Stimulated activated CD8-positive, alpha-beta memory T cell treated with anti-CD3 and anti-CD28 coated beads, Interleukin-2, amount 100 ng/mL, for 1 hour (primary cell): ENCODE measurements at places on chromosomes 2 and 18.

DNA sequence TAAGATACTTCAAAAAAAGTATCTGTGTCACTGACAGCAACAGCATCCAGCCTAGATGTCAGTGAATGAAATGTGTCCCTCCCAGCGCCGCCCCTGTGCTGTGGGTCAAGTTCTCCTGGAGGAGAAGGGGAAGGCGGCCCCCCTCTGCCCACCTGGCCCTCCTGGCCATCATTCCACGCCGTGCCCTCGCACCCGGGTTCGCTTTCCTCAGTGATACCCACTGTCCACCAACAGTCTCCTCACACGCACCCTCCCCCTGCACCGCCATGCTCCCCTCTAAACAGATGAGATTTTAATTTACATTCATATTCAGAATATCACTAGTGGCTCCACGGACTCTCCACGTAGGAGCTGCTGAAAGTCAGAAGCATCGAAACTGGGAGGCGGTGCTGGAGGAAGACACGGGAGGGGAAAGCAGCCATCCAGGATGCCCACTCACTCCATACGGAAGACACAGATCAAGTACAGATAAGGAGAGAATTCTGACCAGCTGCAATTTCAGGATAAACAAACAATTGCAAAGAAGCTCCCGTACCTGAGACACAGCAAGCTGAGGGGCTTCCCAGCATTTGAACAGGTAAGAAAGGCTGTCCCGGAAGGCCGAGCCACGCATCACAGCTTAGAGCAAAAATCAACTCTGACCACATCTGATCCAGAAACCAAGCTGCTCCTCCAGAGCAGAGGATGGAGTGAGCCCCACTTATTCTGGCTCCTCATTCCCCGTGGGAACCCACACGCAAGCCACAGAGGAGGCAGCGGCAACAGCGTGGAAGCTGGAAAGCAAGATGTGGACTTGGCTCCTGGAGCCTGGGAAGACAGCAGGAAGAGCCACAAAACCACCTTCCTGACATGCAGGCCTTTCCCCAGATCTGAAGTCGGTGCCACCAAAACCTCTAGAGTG lies 49.7 kb downstream of the PXDN start:
- no peak for DNase-seq

GRCh38 chr2:29530281-29530680 lies 391.1 kb downstream of the ALK start:
- no peak for DNase-seq

GRCh38 chr18:66587430-66587829 lies 16.5 kb downstream of the CDH19 start:
- DNase-seq: no peak

DNA sequence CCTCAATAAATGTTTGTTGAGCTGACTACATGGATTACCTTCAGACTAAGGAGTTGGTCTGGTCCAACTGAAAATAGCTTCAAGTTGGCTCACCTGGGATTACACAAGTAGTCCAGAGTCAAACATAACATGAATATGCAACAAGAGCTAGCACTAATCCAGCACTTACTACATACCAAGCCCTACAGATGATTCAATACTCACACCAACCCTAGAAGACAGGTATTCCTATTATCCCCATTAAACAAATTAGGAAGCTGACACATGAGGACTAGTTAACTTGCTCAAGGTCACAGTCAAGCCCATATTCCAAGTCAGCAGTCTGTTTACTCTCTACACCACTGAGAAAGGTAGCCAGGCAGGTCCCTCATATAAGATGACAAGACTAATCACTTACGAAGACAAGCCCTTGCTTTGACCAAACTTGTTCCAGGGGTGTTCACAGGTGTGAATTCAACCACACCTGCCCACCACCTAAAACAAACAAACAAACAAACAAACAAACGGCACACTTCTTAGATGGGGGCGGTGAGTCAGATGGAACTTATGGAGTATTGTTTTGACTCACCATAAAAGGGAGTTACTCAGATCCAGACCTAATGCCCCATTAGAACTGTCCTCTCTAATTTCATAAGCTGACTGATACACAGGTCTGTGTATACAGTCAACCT lies 29.1 kb downstream of the TMEM131 start:
- no peak for DNase-seq

DNA sequence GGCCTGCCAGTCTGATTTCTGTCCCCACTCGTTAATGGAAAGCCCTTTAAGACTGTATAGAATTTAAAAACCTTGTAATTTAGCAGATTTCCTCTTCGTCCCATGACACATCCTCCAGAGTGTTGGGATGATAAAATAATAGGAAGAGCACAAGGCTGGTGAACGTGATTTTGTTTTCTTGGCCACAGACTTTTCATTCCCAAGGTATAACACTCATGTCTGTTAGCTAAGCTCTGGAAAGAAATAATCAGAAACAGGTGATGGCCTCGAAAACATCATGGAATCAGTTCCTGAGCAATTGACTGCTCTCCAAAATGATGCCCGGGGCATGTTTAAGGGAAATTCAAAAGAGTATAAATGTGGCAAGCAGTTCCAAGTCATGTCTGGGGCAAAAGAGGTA lies 337.8 kb upstream of the TCF4 start:
- DNase-seq: no peak

DNA sequence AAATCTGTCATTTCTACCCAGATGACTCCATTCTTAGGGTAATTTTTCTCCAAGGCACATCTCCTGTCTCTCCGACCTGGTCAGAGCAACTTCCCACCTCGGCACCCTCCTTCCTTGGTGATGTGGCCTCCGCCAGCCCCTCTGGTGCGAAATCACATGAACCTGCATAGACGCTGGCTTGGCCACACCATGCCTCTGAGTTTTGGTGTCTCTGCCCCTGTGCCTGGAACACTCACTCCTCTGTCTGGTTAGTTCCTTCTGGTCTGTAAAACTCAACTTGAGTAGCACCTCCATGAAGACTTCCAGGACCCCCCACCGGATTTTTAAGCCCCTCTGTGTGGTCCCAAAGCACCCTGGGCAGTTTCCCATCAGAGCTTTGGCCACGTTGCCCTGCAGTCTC lies 83.2 kb upstream of the OTOS start:
- no peak for DNase-seq

- DNase-seq: peak; percentile 37
Measured at GRCh38 chr2:11692966-11693521, 23.0 kb upstream of the NTSR2 start.

DNA sequence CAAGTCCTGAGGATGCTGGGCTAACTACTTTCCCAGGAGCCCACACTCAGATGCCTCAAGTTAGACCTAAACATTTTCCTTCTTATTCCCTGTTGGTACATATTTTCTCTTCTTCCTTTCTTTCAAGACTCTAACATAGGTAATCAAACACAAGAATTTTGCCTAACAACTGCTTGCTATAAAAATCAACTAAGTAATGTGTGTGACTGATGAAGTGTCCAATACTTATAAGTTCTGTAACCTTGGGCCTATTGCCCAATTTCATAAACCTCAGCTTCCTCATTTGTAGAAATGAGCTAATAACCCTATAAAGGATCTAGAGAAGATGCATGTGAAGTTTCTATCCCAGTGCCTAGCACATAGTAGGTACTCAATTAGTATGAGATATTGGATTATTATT lies 31.6 kb upstream of the PIK3C3 start:
- no peak for DNase-seq

GRCh38 chr2:226701052-226701451 lies 98.6 kb downstream of the IRS1 start:
- DNase-seq: no peak

GRCh38 chr2:240523451-240524281 lies 34.1 kb downstream of the ANKMY1 start:
- no peak for DNase-seq

DNA sequence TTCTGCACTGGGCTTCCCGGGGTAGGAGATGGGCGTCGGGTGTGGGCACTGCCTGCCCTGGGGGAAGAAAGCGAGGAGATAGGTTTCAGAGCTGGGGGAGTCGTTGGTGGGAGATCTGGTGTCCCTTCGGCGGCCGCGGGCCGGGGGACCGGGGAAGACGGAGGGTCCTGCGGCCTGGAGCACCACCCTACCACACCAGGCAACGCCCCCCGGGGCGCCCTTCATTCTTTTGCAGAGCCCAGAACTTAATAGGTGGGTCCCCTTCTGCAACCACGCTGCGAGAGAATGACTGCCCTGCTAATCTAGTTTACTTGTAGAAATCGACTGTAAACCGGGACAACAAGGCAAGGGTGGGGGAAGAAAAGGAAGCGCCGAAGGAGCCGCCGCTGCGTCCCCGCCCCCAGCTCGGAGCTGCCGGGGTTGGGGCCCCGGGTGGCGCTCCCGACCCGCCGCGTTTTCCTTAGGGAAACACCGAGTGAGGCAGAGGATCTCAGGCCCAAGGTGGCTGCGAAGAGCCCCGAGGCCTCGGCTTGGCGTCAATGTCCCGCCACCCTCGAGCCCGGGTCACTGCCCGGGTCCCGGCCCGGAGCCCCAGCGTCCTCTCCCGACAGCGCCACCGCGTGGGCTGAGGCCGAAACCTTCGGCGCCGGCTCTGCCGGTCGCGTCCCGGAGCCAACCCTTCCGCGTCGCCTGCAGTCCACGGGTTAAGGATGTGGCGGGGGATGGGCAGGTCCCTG lies 5.4 kb upstream of the SATB2 start:
- no peak for DNase-seq

GRCh38 chr2:121263996-121264715 lies 20.8 kb downstream of the TFCP2L1 start:
- DNase-seq: no peak

GRCh38 chr2:23944527-23944926 lies 4.3 kb downstream of the UBXN2A start:
- no peak for DNase-seq
